HFFc6 (cell line): ENCODE measurements at places on chromosomes 12 and 14.

DNA sequence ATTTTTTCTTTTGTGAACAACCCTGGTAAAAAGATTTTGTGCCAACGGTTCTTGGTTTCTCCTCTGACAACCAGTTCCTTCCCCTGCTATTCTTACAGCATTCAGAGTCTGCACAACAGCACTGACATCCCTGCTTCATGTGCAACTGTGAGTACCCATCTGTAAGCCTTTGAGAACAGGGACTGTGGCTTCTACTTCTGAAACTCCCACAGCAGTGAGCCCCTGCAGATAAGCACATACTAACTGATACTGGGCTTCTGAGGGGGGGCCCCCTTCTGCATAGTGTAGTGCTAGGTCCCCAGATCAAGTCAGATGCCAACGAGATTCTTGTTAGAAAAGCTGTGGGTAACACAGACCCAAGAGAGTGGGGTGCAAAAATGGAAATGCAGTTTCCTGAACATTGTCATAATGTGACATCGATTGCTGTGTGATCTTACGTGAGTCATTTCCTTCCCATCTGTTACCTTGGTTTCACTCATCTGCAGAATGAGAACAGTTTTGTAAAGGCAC, 11.1 kb upstream of the NINJ2 start:
- DNase-seq, result no peak

- DNase-seq, result peak; percentile 89
Observed at GRCh38 chr12:27549801-27550652, 26.0 kb downstream of the PPFIBP1 start.

DNA sequence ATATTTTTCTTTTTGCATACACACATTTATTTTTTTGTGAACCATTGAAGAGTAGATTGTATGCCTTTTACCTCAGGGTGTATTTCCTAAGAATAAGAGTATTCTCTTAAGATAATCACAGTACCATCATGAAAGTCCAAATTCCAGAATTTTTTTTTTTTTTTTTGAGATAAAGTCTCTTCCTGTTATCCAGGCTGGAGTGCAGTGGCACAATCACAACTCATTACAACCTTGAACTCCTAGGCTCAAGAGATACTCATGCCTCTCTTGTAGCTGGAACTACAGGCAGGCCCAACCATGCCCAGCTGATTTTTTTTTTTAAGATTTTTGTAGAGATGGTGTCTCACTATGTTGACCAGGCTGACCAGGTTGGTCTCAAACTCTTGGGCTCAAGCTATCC, 10.9 kb downstream of the FRS2 start:
- no peak for DNase-seq

DNA sequence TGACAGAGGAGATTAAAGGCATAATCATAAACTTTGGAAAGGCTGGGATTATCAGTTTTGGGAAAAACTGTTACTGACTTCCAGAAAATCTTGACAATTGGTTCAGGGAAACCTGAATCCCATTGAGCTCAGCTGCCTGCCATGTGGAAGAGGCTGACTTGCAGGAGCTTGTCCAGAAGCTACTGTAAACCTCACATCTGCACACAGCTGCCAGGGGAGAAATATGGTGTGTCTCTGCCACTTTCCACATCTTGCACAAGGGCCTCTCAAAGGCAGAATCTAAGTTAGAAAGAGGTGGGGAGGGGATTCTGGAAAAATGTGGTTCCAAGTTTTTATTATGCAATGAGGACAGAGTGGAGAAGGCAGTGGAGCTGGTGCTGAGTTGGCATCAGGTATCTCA, 8.7 kb upstream of the BHLHE41 start:
- DNase-seq, result no peak

- no peak for DNase-seq
Observed at GRCh38 chr14:37198907-37199306, 1.2 kb downstream of the MIPOL1 start.
